ENCODE measurements at places on chromosomes 1 and 21.
A peak's percentile ranks its signal among the peaks of the same experiment; 100 is the strongest.

DNA sequence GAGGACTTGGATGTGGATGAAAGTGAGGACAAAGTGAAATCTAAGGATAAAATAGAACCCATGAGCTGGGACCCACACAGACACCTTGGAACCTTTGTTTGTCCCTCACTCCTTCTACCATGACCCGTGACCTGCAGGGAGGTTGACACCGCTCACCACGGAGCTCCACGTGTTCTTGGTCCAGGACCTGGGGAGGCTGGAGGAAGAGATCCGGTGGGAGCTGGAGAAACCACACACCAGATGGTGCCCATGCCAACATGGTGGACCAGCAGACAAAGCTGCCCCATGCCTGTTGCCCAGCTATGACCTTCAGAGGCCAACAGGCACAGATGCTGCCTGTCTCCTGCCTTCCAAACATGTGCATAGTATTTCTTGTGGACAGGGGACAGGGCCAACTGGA is 721.9 kb downstream of the PTPRU start:
- DNase-seq: no peak

DNA sequence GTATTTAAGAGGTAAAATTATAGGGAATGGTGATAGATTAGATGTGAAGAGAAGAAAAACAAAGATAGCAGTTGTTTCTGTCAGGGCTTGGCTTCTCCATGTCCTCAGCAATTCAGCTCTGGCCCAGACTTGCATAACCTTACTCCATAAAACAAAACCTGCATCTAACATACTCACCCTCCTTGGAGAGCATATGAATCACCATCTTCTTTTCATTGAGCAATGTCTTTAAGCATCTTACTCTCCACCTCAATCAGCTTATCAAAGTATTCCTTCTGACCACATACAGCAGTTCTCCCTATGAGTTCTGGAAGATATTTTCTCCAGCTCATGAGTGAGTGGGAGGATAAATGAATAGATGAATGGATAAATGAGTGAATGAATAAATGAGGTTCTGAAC is 49.0 kb downstream of the RAB3B start:
- no peak for DNase-seq

GRCh38 chr1:147722124-147722523 is 38.3 kb downstream of the GJA5 start:
- no peak for DNase-seq

DNA sequence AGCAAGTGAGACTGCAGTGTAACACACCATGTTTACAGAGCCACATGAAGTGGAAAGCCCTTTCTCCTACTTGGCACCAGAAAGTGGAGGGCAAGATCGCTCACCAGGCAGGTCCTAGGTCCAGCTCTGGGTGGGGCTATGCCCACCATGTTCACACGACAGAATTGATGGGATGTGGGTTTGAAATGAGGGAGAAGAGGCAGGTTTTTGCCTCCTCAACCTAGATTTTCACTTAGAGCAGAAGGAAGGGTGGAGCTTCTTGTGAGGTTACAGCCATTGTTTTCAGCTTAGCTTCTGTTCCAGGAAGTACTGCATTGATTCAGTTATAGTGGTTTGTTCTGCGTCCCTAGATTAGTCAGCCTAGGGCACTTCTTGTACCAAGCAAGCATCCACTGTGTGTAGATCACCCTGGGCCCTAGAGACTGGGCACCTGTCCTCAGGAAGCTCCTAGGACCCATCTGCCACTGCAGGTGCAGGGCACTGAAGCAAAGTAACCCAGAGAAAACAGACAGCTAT is 2.3 kb downstream of the CD53 start:
- peak; percentile 60 for DNase-seq

GRCh38 chr1:45018599-45019230 is 6.7 kb downstream of the UROD start:
- DNase-seq: peak; percentile 68

GRCh38 chr1:91795591-91796389 is 90.2 kb downstream of the TGFBR3 start:
- DNase-seq: no peak

DNA sequence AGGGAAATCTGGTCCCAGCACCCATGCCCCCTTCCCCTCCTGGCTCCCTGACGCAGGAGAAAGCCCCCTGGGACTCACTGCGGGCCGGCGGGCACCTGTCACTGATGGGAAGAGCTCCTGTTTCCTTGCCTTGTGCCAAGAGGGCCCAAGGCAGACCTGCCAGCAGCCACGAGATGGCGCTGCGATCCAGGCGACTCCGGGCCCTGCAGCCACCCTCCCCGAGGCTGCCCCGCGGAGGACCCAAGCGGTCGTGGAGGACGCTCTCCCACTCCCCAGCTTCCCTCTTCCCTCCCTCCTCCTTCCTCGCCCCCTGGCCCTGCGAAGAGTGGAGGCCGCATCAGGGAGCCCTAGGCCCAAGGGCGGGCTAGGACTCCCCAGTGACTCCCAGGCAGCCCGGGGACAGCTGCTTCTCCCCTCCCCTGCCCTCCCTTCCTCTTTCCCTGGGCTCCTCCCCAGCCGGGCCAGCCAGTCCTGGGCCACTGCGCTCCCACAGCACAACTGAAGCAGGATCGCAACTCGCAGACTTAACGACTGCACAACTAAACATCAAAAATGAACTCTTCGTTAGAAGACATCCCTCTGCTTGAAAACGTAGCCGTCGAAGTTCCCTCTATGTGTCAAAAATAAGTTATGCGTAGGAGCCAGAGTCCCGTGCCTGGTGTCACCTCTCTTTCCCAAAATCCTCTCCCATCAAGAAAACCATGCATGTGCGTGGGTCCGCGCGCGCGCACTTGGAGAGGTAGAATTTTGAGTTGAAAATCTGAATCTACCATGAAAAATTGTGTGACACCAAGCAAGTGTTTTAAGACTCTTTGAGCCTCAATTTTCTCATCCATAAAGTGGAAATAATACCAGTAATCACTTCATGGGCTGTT is 34.2 kb downstream of the BATF3 start:
- DNase-seq: peak; percentile 85

DNA sequence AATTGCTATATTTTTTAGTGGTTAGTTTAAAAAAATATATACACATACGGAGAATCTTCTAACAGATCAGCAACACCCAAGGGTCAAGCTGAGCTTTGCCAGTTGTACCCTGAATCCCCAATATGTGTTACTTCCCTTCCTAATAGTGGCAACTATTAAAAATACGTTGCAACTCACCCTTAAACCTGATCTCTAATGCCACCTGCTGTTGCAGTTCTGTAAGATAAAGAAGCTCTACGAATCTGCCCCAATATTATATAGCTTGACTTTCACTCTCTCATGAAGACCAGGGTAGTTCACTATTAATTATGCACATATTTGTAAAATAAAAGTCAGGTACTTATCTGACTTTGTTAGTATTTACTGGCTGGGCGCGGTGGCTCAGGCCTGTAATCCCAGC is 58.4 kb downstream of the ASH1L start:
- DNase-seq: no peak

GRCh38 chr1:195113471-195113870 is 1494.8 kb downstream of the KCNT2 start:
- DNase-seq: no peak
